LHCN-M2 (cell line): ENCODE measurements at places on chromosomes 4 and X.

DNA sequence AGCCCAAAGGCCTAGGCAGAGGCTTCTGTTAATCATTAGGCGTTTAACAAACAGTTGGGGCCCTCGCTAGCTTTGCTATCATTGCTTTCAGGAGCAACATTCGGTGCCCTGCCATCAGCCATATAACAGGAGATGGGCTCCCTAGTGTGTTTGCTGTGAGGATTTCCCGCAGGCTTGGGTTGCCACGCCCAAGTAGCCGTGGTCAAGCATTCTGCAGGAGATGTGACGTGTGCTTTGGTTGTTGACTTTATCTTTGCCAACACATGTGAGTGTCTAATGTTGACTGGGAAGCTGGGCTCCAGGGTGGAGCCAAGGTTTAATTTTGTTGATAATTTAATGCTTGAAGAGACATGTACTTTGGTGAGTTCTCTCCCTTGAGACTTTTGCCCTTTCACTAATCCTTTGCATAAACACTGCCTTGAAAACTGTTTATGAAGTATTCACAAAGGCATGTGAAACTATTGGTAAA lies 184.6 kb upstream of the KIT start:
- peak; percentile 64 for DNase-seq

- peak; percentile 70 for DNase-seq
Measured at GRCh38 chr4:94889946-94890345, 132.2 kb downstream of the BMPR1B start.

GRCh38 chr4:36351082-36351666 lies 69.8 kb downstream of the DTHD1 start:
- DNase-seq, result no peak

- DNase-seq, result peak; percentile 58
Measured at GRCh38 chr4:174847801-174848427, 18.9 kb upstream of the GLRA3 start.

DNA sequence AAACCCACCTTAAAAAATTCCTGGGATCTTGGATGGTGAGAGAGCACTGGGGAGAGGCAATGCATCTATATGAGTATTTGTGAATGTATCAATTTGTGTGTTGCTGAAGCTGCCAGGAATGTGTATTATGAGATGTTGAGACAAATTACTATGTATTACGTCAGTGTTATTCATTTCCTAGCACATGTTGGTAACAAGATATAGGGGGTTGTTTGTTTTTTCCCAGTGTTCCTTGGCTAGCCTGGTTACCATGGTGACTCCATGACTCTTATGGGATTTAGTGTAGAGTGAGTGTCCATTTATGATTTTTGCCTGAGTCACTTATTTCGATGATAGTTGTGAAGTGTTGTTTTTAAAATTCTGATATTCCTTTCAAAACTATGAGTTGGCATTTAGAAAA lies 65.6 kb downstream of the RAB40A start:
- DNase-seq, result peak; percentile 96

- DNase-seq, result peak; percentile 73
Measured at GRCh38 chr4:115360431-115360830, 247.0 kb upstream of the NDST4 start.

- DNase-seq, result peak; percentile 29
Measured at GRCh38 chr4:185775792-185776555, 36.0 kb downstream of the SORBS2 start.

- no peak for DNase-seq
Measured at GRCh38 chr4:141356963-141357335, 136.3 kb downstream of the ZNF330 start.

DNA sequence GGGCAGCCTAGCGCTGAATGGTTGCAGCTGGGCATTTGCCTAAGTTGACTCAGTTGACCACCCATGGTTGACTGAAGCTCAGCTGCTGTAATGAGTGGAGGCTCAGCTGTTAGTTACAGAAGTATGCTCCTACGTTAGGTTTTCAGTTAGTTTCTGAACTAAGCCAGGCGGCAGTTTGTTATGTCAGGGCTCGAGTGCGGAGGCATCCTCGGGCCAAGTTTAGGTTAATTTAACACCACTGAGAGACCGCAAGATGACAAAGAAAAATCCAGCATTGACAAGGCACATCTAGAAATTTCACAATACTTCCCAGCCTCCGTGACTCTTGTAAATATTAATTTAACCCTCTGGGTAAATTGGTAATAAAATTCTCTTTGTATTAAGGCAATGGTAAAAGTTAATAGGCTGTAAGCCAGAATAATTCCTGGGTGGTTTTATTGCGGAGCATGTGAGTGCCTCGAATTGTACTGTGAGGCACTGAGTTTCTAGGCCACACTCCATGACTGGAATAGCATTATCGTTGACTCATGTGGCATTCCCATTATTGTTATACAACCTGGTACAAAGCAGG lies 33.1 kb upstream of the CDKN2AIP start:
- no peak for DNase-seq

DNA sequence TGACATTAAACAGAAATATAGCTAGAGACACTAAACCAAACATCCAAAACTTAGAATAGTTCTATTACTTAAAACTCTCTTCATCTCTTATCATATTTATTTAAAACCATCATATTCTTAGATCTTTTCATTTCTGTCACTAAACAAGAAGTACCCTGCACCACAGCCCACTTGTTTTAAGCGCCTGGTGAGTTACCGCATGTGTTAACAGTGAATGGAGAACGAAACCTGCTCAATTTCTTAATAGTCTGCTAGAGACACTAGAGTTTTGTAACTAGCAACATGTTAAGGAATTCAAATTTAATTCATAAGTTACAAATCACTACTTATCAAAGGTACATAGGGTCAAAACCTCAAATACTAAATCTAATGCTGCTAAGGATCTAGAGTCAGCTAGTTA lies 111.5 kb downstream of the FBXW7 start:
- no peak for DNase-seq

DNA sequence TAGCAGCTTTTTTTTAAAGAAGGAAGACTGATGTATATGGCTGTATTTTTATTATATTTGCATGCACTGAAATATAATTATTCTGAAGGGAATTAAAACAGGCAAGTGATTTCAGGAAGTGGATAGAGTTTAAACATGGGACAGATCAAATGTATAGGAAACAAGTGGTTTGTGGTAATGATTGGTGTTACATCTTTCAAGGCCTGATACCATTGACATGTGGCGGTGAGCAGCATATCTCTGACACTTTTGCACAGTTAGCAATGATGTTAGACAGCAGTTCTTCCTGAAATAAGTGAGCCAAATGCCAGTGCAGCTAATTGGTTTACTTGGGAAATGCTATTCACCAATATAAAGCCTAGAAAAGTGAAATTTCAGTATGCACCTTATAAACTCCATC lies 272.1 kb downstream of the RPA4 start:
- no peak for DNase-seq

DNA sequence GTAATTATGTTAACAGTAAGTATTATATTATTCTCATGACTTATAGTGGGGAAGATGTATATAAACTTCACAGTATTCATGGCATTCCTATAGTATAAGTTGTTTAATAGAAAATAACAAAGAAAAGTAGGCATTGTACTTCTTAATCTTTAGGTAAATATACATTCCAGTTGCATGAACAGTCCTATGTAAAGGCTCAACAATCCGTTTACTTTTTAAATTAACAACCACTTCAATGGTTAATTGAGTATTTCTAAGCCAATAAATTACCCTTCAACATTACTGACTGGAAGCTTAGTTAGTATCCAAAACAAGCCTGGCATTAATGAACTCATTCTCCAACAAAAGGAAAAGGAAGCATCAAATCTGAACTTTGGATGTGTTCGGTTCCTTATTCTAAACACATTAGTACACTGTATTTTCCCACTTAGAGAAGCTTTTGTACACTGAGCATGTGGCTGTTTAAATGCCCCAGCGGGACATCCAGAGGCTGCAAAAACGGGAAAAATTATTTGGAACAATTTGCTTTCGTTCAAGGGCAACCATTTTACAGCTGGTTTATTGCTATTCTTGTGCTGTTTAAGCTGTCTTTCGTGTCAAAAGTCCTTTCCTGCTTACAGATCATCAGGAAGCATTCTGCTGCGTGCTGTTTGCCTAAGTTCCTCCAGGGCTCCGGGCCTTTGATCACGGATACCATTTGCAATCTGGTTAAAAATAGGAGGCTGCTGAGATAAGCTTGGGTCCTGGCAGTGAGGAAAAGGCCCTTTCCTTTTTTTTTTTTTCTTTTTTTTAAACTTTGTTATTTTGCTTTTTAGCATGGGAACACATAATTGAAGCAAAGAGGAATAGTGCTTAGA lies 460.3 kb downstream of the SPRY1 start:
- DNase-seq, result peak; percentile 83

GRCh38 chr4:110188113-110188512 lies 10.3 kb downstream of the ELOVL6 start:
- no peak for DNase-seq

- DNase-seq, result no peak
Measured at GRCh38 chr4:144809056-144809640, 163.2 kb downstream of the HHIP start.

- DNase-seq, result no peak
Measured at GRCh38 chr4:153004081-153004850, 68.1 kb downstream of the FHDC1 start.

DNA sequence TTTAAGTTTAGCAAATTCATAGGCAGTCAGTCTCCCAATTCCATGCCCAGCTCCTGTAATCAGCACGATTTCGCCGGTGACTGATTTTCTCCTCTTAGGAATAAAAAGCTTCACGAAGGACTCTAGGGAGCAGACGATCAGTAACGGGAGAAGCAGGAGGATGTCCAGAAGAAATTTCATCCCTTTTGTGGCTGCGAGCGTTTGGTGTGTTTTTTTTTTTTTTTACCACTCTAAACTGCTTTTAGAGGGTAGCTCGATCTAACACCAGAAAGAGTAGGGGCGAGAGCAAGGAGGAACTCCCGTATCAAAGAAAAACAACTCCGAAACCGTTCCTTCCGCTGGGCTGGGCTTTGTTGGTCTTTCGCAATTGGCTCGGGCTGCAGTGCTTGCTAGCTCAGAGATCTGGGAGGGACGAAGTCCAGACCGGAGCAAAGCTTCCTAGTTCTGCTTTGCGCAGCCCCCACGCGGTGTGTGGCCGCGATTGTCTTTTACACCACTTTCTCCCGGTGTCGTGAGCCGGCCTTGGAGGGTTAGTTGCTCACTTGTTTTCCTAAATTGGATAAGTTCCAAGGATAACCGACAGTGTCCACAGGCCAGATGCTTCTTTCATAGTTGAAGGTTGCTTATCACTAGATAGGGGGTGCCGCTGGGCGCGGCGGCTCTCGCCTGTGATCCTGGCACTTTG lies at the start of gene HSD17B11:
TSS of gene HSD17B11 (minus strand) at position 298 of the 685 bp plus-strand sequence. CDS start at position 180, 118 bp downstream.
- DNase-seq, result peak; percentile 97

- DNase-seq, result no peak
Measured at GRCh38 chr4:177974461-177974860, 532.2 kb upstream of the AGA start.

DNA sequence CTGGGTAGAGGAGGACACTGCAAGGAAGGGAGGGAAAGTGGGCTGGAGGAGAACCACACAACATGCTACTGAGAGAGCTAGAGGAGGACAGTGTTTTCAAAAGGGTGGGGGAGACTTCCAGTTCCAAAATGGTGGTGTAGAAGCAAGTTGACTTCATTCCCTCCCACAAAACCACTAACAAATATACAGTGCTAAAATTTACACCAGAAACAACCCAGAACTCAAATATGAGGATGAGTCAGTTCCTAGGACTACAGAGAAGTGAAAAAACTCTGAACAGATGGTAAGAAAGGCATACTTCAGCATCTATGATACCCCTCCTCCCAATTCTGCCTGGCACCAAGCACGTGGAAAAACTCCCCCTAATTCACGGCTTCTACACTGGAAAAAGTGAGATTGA lies 9.8 kb downstream of the AADAT start:
- DNase-seq, result peak; percentile 54

GRCh38 chrX:52270453-52271116 lies 85.9 kb downstream of the MAGED4 start:
- no peak for DNase-seq

- peak; percentile 54 for DNase-seq
Measured at GRCh38 chrX:123920105-123920785, 41.3 kb upstream of the STAG2 start.

- peak; percentile 16 for DNase-seq
Measured at GRCh38 chrX:140767646-140768045, 58.1 kb downstream of the LINC00632 start.

GRCh38 chrX:110853610-110854009 lies 58.0 kb upstream of the CHRDL1 start:
- DNase-seq, result peak; percentile 7

GRCh38 chr4:16665942-16666551 lies 232.4 kb downstream of the LDB2 start:
- no peak for DNase-seq

GRCh38 chr4:3315566-3315965 lies 22.7 kb downstream of the RGS12 start:
- no peak for DNase-seq

DNA sequence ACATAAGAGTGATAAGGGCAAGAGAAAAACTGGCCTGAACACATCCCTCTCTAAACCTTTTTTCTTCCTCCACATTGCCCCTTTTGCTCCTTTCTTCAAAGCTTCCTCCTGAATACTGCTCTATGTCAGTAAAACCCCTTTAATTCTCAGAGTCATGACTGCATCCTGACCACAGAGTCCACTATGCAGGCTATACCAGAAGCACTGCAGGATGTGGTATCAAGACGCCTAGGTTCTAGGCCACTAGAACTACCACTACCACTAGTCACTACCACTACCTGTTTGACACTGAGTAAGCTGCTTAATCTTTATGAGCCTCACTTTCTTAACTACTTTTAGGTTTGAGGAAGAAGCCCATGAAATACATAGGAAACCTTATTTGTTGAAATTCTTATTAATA lies 38.7 kb downstream of the ARHGEF9 start:
- DNase-seq, result no peak
